ENCODE measurements at places on chromosomes 13 and 19.
A peak's percentile ranks its signal among the peaks of the same experiment; 100 is the strongest.

- no peak for DNase-seq
These were observed 11.7 kb upstream of the DGKH start for GRCh38 chr13:42036711-42037110.

GRCh38 chr13:92510416-92510815 lies 716.2 kb upstream of the GPC6 start:
- DNase-seq = no peak

DNA sequence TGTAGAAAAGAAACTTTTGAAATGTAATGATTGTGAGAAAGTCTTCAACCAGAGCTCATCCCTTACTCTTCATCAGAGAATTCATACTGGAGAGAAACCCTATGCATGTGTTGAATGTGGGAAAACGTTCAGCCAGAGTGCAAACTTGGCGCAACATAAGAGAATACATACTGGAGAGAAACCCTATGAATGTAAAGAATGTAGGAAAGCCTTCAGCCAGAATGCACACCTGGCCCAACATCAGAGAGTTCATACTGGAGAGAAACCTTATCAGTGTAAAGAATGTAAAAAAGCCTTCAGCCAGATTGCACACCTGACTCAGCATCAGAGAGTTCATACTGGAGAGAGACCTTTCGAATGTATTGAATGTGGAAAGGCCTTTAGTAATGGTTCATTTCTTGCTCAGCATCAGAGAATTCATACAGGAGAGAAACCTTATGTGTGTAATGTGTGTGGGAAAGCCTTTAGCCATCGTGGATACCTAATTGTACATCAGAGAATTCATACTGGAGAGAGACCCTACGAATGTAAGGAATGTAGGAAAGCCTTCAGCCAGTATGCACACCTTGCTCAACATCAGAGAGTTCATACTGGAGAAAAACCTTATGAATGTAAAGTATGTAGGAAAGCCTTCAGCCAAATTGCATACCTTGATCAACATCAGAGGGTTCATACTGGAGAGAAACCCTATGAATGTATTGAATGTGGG lies 19.3 kb downstream of the ZNF583 start:
- DNase-seq = no peak

DNA sequence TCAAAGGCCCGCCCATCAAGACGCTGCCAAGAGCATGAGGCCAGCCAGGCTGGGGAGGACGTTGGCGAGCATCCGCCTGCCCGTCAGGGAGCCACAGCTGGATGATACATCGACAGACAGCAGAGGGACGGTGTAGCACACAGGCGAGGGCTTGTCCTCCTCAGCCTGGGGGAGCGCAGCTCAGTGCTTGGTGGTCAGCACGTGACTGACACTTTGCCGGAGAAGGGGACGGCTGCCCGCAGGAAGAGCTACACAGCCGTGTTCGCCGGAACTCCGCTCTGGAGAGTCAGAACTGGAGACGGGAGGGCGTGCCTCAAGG lies 34.1 kb downstream of the CSNK1G2 start:
- no peak for DNase-seq

DNA sequence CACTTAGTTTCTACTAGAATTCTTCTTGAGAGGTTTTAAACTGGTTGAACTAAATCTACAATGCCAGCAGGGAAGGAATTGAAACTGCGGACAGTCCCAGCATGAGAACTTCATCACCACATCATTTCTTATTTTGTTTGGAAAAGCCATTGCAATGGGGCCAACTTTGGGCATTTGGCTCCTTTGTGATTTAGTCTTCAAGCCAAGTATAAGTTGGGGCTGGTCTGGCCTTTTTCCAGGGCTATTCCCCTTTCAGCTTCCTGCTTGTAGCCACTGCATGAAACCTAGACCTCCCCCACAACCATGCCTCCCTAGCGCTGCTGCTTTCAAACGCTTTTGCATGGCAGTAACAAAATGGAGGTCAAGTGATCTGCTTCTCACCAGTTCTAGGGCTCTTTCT lies 142.3 kb downstream of the RGCC start:
- DNase-seq = no peak

GRCh38 chr13:41500511-41500910 lies 43.2 kb downstream of the RGCC start:
- DNase-seq = peak; percentile 18

- no peak for DNase-seq
These were observed 7.5 kb downstream of the PLAUR start for GRCh38 chr19:43662487-43662886.

- DNase-seq = peak; percentile 9
These were observed 107.8 kb downstream of the EDNRB start for GRCh38 chr13:77810878-77811277.

GRCh38 chr19:58261968-58262921 lies 16.5 kb upstream of the ZNF8 start:
- no peak for DNase-seq

DNA sequence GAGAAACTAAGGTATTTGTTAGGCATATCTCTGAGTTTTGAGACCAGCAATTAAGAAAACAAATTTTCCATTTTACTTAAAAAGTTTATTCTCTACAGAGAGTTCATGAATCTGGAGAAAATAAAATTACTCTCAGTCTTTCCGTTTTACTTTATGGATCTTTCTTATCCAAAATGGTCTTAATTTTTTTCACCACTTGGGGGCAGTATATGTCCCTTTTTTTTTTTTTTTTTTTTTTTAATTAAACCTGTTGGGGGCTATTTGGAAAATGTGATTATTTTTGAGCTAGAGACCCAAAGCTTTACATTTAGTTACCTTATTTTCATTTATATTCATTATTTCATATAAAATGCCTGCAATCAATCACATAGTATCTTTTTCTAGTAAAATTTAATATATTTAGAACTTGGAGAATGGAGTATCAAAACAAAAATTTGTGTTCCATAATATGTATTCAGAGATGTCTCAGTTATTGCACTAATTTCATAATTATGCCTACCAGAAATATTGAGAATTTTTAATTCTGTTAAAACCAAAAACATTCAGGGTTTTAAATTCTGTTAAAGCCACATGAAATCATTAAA lies 27.1 kb downstream of the PIBF1 start:
- DNase-seq = peak; percentile 7

- no peak for DNase-seq
These were observed 35.8 kb upstream of the FLT1 start for GRCh38 chr13:28530729-28531076.

DNA sequence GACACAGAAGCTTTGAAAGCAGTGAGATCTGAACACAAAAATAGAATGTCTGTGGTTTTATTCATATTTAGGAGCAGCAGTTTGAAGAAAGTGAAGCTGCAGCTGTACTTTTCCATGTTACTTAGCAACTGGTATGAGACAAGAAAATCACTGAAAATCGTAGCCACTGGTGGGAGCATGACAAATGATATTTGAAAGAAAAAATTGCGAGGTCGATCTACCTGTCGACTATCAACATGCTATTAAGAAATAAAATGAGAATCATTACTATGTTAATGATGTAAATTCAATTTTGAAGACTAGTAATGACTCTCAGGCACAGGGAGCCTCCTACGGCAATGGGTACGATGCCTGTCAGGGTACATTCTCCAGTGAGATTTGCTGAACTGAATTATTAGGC lies 436.4 kb downstream of the SLITRK5 start:
- no peak for DNase-seq

DNA sequence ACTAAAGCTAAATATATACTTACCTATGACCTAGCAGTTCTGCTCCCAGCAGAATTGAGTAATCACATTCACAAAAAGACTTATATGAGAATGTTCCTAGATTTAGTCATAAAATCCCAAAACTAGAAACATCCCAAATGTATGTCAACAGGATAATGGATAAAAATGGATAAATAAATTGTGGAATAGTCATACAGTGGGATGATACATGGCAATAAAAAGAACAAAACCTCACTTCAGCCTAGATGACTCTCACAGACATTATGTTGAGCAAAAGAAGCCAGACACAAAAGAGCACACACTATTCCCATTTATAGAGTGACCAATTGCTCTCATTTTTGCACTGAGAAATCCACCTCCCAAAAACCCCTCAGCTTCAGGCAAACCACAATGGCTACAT lies 352.4 kb upstream of the HTR2A start:
- DNase-seq = no peak

DNA sequence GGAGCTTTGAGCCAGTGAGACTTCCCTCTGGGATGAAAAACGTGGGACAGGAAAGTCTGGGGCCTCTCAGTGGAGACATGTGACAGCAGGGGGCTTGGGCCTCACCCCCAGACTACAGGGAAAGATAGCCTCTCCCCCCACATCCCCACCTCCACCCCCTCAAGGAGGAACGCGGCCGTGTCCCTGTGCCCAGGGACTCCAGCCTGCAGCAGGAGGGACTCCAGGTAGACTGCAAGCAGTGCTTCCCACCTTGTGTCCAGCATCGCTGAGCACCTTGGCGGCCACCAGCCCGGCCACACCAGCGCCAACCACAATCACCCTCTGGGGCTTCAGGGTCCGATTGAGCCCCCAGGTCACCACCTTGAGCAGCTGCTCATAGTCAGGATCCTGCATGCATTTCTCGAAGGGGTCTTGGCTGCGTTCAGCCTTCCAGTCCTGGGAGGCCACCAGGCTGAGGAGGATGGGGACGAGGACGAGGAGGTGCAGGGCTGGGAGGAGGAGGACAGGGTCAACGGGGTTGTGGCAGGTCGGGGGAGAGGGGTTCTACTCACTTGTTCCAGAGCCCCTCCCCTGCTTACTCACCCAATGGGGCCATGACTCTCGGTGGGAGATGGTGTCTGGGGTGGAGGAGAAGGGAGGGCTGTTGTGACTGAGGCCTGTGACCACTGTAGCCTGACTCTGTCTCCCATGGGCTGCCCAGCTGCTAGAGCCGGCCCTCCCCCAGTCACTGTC lies 955 bp downstream of the IL4I1 start:
- DNase-seq = no peak

DNA sequence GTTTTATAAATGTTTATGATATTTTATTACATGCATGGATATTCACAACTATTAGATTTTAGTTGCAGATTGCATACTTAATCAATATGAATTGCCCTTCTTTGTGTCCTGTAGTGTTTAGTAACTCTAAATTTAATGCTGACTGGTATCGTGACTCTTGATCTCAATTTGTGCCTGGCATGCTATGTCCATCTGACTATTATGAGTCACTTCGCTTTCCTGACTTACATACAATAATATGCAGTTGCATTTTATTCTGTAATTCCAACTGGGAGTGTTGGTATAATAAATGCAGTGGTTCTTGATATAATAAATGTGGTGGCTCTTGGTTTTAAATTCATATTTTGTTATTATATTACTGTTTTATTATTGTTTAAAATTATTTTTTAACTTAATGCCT lies 277.5 kb downstream of the LIG4 start:
- DNase-seq = no peak

- DNase-seq = no peak
These were observed 90.0 kb downstream of the CAB39L start for GRCh38 chr13:49353908-49354307.

DNA sequence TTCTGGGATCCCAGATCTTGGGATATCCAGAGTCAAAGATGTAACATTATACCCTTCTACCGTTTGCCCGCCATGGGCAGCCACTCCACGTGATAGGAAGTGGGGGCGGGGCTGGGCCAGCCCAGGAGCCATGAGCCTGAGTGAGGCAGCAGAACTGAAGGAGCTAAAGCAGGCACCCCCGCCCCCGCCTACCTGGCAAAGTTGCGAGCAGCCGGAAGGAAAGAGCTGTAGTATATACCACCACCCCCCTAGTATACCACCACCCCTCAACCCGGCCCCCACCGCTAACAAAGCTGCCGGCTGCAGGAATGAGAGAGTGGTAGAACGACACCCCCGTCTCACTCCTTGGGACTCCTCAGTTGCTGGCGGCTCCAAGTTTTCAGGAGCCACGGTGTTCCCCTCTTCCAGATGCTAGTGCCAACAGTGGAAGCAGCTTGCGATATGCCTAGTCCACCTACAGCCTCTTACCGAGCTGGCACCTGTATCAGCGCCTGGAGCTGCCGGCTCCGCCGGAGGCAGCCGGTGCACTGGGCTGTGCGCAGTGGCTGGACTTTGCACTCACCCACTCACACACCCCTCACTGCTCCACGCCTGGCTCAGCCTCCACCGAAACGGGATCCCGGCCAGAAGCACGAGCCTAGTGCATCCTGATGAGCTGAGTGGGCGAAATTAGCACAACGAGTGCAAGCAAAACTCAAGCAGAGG lies 230.7 kb upstream of the PRR20A start:
- DNase-seq = no peak

- DNase-seq = no peak
These were observed 821.8 kb upstream of the PCDH9 start for GRCh38 chr13:68051910-68052309.

DNA sequence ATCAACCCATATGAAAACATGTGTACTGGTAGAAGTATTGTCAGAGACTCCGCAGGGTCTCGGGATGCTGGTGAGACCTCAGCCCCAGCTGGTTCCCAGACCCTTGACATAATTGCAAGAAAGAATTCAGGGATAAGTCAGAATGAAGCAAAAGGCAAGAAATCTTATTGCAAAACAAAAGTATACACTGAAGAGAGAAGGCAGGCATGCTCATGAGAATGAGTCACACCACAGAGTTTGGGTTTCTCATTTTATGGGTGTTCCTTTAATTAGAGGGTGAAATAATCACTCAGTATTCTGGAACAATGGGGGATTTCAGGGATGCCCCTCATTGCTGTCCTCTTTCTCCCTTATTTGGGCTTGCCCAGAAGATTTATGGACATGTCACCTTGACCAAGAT lies 1423.8 kb upstream of the MIR17HG start:
- DNase-seq = no peak

GRCh38 chr19:47305309-47305751 lies 4.3 kb upstream of the C5AR1 start:
- peak; percentile 80 for DNase-seq

Measured in CD14-positive monocyte (primary cell).